ENCODE measurements at places on chromosomes 11 and 22. TPM values are rescaled to one million over a fixed set of nuclear protein-coding genes. Genes with fewer than 3 reads are reported as not detected.

SLC16A8 gene
- not detected for total RNA-seq

- no peak for DNase-seq
Observed at GRCh38 chr11:118005224-118006152, 19.3 kb downstream of the IL10RA start.

DNA sequence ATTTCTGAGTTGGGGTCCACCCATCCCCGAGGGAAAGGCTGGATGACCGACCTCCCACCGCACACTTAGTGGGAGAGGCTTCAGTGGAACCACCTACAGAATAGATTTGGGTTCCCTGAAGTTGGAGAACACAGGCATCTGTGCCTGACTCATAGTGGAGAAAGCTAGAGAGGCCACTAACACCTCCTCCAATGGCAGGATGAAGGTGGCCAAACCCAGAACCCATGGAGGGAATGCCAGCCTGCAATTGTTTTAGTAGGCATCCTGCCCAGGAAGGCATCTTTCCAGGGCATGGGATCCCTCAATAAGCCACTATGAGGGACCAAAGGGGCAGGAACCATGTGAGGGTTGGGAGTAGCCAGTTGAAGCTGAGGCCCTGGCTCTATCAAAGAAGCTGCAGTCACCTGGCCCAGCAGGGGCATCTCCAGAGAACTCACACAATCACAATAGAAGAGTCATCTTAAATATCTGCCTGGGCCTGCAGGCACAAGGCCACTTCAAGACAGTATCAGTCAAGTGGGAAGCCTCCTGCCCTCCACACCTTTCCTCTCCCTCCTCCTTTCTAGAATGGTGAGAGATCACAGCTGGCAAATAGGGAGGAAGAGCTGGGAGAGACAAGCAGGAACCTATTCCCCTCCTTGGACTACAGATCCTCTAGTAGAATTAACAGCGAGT, 124.1 kb upstream of the CSNK2A3 start:
- DNase-seq = no peak

RFPL1 gene
- total RNA-seq = not detected

GRCh38 chr22:45631140-45631840, 40.3 kb upstream of the ATXN10 start:
- no peak for DNase-seq

GDPD4 gene
- not detected for total RNA-seq

DNA sequence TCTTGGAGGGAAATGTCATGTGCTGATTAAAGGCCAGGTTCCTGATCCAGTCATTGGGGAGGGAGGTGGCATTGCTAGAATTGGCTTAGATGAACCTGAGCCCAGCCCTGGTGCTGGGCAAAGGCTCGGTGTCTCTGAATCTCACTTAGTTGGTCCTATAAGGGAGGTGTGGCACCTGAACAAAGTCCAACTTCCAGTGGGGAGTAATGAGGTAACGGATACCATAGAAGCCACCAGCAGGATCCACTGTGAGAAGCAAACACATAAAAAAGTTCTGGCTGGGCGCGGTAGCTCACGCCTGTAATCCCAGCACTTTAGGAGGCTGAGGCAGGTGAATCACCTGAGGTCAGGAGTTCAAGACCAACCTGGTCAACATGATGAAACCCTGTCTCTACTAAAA, 26.6 kb downstream of the PRDM11 start:
- DNase-seq = no peak

- DNase-seq = no peak
Observed at GRCh38 chr11:11288972-11289616, 64.0 kb downstream of the CSNK2A3 start.

GRCh38 chr11:8017894-8018483, 30.9 kb downstream of the EIF3F start:
- DNase-seq = no peak

DNA sequence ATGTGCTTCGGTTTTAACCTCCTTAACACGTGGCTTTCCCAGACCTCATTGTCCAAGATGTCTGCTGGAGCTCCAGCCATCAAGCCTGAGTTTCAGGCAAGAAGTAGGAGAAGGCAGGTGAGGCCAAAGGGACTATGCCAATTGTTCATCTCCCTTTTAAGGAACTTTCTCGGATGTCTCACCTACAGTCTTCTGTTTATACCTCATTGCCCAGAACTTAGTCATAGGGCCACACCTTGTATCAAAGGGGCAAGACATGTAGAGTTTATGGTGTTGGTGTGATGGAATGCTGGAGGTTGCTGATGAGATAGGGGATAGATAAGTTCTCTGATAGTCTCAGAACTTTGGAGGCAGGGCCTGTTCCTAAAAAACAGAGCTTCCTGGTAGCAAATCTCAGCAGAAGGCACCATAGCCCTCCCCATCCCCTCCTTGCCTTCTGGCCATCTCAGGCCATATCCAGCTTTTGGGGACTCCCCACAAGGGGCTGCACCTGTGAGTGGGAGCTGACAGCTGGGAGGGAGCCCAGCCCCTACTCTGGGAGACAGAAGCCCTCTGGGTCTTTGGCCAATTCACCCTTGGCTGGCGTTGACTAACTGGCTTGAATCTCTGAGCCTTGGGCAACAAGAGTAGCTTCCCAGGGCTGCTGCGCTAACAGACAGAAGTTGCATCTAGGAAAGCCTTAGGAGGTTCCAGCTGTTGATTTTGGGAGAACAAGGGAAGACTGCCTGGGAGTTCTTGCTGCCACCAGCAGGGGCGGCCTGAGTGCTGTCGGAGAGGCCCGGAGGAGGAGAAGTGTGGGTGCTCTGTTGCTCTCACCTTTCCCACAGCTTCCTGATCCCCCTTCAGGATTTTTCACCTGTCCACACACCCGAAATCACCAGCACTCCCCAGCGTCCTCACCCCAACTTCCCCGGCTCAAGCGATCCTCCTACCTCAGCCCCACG, 149.8 kb upstream of the THY1 start:
- DNase-seq = no peak

DNA sequence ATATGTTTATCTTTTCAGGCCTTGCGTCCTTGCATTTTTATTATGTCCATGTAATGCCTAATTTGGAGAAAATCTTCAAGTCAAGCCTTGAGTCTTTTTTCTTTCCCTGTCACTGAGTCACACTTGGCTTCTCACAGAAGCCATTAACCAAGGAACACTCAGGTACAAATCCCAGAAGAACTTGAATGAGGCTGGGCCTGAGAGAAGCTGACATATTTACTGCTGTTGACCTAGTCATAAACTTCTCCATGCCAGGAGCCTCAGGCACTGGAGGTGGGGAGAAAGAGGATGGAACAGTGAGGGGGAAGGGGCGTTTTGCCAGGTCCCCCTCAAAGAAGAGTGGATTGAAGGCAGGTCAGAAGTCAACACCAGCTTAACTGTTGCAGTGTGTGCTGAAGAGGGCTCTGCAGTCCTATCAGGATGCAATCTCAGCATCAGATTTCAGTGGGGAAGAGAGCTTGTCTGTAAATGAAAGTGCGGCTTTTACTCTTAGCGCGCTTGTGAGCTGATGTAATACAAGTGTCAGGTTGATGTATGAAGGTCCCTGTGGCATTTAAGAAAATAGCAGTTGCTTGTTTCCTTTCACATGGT, 526.0 kb downstream of the ETS1 start:
- no peak for DNase-seq

MRPL16 gene
- 26.9 TPM for total RNA-seq

PGR gene
- not detected for total RNA-seq

GRCh38 chr22:22087854-22088657, 105.5 kb upstream of the TOP3B start:
- no peak for DNase-seq

DNA sequence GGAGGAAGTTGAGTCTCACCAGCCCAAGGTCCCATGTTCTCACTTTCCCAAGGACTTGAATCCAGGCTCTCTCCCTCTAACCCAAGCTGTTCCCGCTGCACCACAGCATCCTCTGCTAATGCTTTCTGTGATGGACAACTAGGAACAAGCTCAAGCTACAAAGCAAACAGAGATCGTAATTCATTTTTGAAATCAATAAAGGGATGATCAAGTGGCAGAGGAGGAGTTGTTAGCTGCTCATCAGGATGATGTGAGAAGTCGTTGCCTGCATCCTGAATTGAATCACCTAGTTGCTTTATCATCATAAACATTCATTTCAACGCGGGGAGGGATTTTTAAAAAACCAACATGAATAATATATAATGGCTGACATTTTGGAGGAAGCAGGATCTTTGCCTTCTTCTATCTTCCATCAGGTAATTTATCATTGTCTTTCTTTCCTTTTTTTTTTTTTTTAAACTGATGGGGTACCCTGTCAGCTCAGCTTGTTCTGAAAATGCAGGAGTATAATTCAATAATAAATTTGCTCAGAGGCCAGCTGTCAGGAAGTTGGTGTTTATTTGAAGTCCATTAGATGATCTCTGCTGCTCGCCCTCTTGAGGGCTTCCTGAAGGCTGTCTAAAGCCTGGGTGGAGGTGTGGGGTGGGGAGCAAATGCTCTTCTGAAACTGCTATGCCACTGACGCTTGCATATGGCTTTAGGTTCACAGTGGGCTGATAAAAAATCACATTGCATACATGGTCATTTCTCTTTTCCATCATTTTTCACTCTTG, 174.4 kb upstream of the NARS2 start:
- DNase-seq = no peak

DNA sequence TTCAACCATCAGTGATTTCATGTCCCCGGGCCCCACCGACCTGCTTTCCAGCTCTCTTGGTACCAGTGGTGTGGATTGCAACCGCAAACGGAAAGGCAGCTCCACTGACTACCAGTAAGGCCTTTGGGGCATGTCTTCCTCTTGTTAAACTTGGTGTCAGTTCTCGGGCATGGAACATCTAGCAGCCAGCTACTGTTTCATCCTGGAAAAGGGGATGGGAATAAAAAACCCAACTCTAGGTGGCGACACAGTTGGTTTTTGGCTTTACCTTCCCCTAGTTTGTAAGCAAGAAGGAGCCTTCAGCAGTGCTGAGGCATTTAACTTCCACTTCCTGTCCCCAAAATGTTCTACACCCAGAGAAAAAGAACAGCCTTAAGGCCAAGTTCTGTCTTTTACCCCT, 76.7 kb downstream of the BMAL1 start:
- DNase-seq = no peak

DBX1 gene
- total RNA-seq = not detected

- no peak for DNase-seq
Observed at GRCh38 chr11:15286465-15286864, 171.7 kb downstream of the INSC start.

- peak; percentile 18 for DNase-seq
Observed at GRCh38 chr22:39938509-39939111, 21.6 kb upstream of the TMA7B start.

MIAT gene
- total RNA-seq = 305 TPM

PNPLA5 gene
- not detected for total RNA-seq

OR8D4 gene
- total RNA-seq = not detected

GRCh38 chr11:19660076-19660475, 52.6 kb upstream of the NAV2 start:
- DNase-seq = no peak

DNA sequence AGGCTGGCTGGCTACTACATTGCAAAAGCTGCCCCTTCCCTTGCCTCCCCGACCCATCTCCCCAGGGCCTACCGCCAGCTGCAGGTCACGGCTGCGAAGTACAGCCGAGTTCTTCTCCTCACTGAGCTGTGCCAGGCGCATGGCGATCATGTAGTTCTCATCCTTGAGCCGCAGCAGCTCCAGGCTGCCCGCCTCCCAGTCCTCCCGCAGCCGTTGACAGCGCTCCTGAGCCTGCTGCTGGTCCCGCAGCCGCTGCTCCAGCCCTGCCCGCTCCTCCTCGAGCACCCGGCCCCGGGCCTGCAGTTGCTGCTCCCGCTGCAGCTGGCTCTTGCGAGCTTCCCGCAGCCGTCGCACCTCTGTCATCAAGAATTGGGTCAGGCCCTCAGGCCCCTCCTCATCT, 3.3 kb downstream of the CARD10 start:
- no peak for DNase-seq

PRG3 gene
- total RNA-seq = not detected

C11orf16 gene
- total RNA-seq = not detected
